ENCODE measurements at places on chromosomes 11 and 22. TPM values are rescaled to one million over a fixed set of nuclear protein-coding genes. Genes with fewer than 3 reads are reported as not detected.
A peak's percentile ranks its signal among the peaks of the same experiment; 100 is the strongest.

DNA sequence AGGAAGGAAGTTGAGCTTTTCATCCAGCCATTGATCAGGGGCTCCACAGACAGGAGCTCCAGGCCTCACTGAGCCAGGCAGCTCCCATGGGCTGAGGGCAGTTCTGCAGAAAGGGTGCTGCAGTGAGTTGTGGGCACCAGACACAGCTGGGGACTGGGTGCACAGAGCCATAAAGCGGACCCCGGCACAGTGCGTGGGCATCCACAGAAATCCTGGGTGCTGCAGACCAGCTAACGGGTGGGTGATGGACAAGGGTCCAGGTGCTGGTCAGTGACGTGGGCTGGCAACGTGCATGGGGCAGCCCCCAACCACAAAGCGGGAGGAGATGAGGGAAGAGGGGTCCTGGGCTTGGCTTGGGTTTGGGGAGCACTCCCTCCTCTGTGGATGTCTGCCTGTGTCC lies 19.4 kb upstream of the GAL start:
- DNase-seq, result peak; percentile 31
- H3K27ac ChIP-seq, result no peak overlapping the region
- H3K4me3 ChIP-seq, result no peak overlapping the region
- H3K4me1 ChIP-seq, result no peaks in the 10 kb centered on the region
- H3K27me3 ChIP-seq, result no peaks in the 10 kb centered on the region
- no peaks in the 10 kb centered on the region for H3K36me3 ChIP-seq

RFPL3 gene
- not detected for total RNA-seq

GRCh38 chr11:43954241-43954640 lies 11.8 kb downstream of the C11orf96 start:
- no peak for DNase-seq
- no peaks in the 10 kb centered on the region for H3K27me3 ChIP-seq
- H3K36me3 ChIP-seq, result no peaks in the 10 kb centered on the region
- H3K4me1 ChIP-seq, result no peaks in the 10 kb centered on the region

DNA sequence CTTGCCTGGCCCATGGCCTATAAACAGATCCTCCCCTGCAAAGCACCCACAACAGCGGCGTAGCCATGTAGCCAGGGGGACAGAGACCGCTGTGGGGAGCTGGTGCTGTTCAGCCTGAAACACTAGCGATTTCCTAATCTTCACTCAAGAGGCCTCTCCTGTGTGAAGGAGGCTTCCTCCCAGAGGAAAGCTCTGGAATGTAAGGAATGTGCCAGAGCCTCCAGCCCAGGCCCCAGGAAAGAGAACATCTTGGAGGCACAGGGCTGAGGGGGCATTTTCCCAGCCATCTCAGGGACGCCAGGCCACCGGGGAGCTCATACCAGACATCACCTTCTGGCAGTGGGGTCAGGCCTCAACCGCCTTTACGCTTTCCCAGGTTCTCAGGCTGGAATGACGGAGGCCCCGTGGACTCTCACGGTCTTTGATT lies 24.0 kb downstream of the MIAT start:
- no peaks in the 10 kb centered on the region for H3K27me3 ChIP-seq
- H3K27ac ChIP-seq, result peak overlapping the region; percentile 70
- peaks cover 9% of the 10 kb centered on the region for H3K4me1 ChIP-seq

GRCh38 chr11:31788085-31788484 lies 23.0 kb downstream of the PAX6 start:
- H3K36me3 ChIP-seq, result no peaks in the 10 kb centered on the region
- H3K27me3 ChIP-seq, result no peaks in the 10 kb centered on the region

TOMM22 gene
- total RNA-seq, result 114 TPM

DNA sequence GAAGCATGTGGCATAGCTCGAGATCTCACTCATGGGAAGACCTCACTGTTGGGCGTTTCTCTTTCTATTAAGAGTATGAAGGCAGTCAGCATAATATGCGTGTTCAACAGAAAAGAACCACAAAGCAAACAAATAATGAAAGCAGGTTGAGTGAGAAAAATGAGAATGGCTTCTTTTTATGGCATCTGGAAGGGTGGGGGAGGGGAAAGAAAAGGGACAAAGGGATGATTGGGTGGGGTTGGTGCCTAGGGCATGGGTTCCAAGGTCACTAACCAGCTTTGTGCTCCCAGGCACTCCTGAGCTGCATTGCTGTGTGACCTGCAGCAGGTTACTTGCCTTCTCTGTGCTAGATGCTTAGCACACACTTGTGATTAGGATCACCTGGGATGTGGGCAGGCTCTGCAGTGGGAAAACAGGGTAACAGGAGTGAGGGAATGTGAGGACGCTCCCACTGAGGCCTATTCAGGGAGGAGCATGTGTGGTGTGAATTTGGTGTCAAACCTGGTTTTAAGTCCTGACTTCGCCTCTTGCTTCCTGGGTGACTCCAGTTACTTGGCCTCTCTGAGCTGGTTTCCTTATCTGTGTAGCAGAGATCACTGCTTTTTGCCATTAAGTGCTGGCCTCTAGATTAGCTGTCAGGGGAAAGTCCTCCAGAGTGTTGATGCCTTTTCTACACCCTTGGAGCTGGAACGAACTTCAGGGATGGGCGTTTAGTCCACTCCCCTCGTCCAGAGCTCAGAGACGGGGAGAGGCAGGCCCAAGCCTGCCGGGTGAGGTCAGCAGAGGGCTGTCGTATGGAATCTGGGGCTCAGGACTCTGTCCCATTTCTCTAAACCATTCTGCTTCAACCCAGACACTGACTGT lies 74.8 kb downstream of the KIAA1671 start:
- peak; percentile 37 for DNase-seq
- H3K27me3 ChIP-seq, result no peaks in the 10 kb centered on the region
- H3K27ac ChIP-seq, result peak overlapping the region; percentile 64
- H3K36me3 ChIP-seq, result peaks cover 1% of the 10 kb centered on the region
- H3K4me3 ChIP-seq, result no peak overlapping the region

MS4A15 gene
- not detected for total RNA-seq

SAA2 gene
- total RNA-seq, result not detected

DNA sequence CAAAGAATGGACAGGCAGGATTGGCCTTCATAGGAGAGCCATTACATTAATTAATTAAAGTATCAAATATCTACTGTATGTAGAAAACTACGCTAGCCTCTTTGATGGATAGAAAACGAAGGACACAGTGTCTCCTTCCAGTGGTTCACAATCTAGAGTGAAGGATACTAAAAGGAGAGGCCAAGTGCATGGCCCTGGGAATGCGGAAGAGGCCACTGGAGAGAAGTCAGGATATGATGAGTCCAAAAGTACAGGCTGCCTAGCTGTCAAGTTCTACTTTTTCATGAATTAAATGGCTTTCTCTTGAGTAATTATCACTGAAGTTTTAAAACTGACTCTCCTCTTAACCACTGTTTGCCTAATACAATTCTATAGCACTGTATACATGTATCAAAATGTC lies 41.9 kb downstream of the ATG16L2 start:
- H3K27me3 ChIP-seq, result no peaks in the 10 kb centered on the region
- no peaks in the 10 kb centered on the region for H3K4me1 ChIP-seq
- no peak overlapping the region for H3K27ac ChIP-seq
- no peak for DNase-seq
- no peak overlapping the region for H3K4me3 ChIP-seq
- no peaks in the 10 kb centered on the region for H3K36me3 ChIP-seq

DNA sequence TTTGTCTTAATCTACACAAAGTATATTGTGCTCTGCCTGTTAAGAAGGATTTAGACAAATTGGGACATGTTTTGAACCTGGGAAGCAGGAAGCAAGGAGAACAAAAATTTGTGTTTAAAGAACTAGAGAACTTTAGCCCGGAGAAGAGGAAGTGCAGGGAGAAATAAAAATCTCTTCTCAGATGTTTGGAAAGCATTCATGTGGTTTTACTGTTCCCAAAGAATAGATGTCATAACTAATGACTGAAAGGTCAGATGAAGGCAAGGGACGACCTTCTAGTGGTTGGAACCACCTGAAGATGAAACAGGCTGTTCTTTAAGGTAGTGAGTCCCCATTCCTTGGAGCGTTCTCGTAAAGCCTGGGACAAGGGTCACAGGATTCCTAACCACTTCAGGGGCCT lies 38.3 kb downstream of the IRAG1 start:
- H3K27ac ChIP-seq, result peak overlapping the region; percentile 97
- H3K36me3 ChIP-seq, result no peaks in the 10 kb centered on the region
- H3K27me3 ChIP-seq, result no peaks in the 10 kb centered on the region
- peaks cover 70% of the 10 kb centered on the region for H3K4me1 ChIP-seq
- DNase-seq, result peak; percentile 64

- H3K4me3 ChIP-seq, result no peak overlapping the region
- peaks cover 6% of the 10 kb centered on the region for H3K4me1 ChIP-seq
- H3K36me3 ChIP-seq, result no peaks in the 10 kb centered on the region
- H3K27ac ChIP-seq, result no peak overlapping the region
Observed at GRCh38 chr11:1667906-1668305, 29.1 kb upstream of the KRTAP5-6 start.

DNA sequence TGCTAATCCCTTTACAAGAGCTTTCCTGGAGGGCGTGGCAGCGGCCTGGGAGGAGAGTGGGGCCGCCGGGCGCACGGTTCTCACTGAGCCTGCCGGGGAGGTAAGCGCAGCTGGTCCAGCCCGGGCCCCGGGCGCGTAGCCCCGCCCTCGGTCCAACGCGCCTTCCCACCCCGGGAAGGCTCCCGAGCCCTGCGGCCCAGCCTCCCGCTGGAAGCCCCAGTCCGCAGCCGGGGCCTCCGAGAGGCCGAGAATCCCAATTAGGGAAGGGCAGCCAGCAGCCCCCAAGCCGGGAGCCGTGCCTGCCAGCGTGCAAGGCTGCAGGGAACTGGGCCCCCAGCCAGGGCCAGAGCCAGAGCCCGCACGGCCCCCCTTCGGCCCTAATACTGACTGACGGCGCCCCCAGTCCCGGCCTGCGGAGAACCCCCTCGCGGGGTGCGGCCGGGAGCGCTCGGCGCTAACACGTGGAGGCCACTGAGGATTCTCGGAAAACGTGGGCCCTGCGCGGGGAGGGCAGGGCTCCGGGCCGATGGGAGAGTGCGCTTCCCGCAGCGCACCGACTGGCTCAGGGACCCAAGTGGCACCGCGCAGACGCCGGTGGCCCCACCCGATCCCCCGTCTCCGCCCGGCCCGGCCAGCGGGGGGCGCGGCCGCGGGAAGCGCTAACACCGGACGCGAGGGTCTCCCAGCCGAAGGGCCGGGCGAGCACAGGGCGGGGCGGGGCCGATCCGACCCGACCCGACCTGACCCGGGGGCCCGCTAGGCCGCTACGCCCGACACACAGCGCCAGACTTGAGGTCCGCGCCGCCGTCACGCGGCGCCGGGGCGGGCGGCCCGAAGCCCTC lies 5.7 kb downstream of the ZFTA start:
- H3K4me1 ChIP-seq, result peaks cover 32% of the 10 kb centered on the region
- H3K4me3 ChIP-seq, result no peak overlapping the region
- no peaks in the 10 kb centered on the region for H3K27me3 ChIP-seq

DNA sequence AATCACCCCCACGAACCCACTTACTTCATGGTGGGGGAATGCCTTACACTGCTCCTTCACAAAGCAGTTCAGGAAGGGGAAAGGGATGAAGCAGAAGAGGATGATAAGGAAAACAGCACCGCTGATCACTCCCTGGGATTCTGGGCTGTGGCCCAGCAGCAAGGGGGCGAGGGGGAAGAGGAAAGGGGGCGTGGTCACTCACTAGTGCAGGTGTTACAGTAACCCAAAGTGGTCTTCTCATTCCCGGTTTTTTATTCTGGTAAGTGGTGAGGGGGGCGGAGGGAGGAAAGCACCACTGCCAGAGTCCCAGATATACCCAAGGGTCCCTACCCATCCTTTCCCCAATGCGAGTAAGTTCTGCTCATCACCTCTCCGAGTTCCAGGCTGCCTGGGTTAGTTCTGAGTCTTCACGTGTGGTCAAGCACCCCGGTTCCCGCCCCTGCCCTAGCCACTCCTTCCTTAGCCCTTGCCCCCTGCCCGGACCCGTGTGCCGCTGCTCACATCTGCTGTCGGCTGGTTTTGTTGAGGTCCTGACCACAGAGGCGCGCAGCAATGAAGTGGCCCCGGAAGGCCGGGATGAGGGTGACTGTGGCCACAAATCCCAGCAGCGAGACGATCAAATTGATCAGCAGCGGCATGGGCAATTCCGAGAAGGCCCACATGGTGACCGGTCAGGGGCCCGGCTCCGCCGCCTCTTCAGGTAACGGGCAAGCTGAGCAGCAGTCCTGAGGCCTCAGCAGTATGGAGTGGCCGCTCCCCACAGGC lies 477 bp downstream of the DPAGT1 start:
- peaks cover 18% of the 10 kb centered on the region for H3K4me1 ChIP-seq
- peak; percentile 83 for DNase-seq
- H3K36me3 ChIP-seq, result peaks cover 3% of the 10 kb centered on the region
- peak overlapping the region; percentile 98 for H3K27ac ChIP-seq

DNA sequence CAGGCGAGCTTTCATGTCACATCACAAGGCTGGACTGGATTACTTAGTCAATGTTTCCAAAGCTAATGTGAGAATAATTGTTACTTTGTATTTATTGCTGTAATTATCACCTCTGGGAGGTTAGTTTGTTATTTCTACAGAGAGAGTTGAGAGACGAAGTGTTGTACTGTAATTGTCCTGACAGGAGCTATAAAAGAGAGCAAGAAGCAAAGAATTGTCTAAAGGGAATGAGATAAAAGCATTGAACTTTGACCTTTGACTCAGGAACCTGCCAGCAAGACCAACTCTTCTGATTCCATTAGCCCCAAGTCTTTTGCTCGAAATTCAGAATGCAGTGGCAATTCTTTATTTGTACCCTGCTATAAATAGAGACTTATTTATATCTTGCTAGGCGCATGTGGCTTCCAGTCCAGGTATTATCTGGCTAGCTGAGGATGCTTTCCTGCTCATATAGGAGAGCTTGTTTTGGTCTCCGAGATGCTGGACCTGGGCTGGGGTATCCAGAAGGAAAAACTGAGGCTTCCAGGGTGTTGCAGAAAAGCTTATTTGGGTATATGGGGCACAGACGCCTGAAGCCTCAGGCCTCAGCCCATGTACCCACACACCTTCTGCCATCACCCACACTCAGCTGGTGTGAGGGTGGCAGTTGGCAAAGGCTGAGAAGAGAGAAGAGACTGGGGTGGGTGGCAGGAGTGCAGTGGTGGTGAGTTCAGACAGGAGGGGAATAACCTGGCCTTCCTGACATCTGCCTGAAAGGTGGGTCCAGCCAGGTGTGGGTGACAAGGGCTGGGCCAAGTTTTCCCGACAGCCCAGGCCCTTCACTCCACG lies 40.7 kb downstream of the SYT13 start:
- no peak for DNase-seq
- no peak overlapping the region for H3K27ac ChIP-seq
- no peak overlapping the region for H3K4me3 ChIP-seq
- H3K27me3 ChIP-seq, result no peaks in the 10 kb centered on the region
- H3K4me1 ChIP-seq, result peaks cover 7% of the 10 kb centered on the region
- no peaks in the 10 kb centered on the region for H3K36me3 ChIP-seq

DNA sequence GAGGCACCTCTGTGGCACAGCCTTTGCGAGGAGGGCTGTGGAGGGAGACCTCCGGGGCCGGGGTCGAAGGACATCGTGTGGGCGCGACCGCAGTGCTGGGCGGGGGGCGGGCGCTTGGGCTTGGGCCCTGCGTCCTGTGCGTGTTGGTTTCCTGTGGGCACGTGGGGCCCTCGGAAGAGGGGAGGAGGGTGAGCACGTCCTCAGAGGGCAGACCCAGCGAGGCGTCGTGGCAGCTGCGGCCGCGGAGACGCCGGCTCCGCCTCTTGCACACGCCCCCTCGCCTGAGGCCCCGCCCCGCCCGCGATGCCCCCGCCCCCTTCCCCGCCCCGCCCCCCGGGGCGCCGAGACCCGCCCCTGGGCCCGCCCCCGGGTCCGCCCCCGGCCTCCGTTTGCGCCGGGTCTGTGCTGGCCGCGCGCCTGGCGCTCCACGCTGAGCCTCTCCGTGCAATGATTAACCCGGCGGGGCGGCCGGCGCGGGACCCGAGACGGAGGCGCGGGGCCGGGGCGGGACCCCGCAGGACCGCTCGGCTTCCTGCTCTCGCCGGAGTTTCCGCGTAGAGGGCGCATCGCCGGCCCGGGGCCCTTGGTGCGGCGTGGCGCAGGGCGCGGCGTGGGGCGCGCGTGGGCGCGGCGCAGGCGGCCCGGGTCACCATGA lies at the start of gene PRR5:
Gene PRR5 (plus strand): TSS at position 381 of the 655 bp plus-strand sequence. CDS start 271 bp downstream, at position 652.
- peak; percentile 86 for DNase-seq
- H3K4me3 ChIP-seq, result peak within 1 kb of the TSS; percentile 53
- H3K4me1 ChIP-seq, result peaks cover 58% of the 10 kb centered on the region
- H3K36me3 ChIP-seq, result peaks cover 6% of the 10 kb centered on the region
- no peaks in the 10 kb centered on the region for H3K27me3 ChIP-seq

All from Caco-2 (cell line).